DMS 273 treated with DMSO at 0.1 percent for 48 hours (cell line): ENCODE measurements at places on chromosomes 3 and 15.

GRCh38 chr3:118380576-118380975, 654.1 kb downstream of the IGSF11 start:
- DNase-seq = no peak

GRCh38 chr3:65078748-65079147, 390.9 kb upstream of the ADAMTS9 start:
- DNase-seq = no peak

GRCh38 chr15:38743147-38743546, 178.5 kb upstream of the RASGRP1 start:
- DNase-seq = no peak

- DNase-seq = no peak
Measured at GRCh38 chr15:55999658-56000057, 6.2 kb upstream of the NEDD4 start.
